ENCODE measurements at places on chromosomes 1 and 21.
A peak's percentile ranks its signal among the peaks of the same experiment; 100 is the strongest.

- DNase-seq = no peak
- H3K27me3 ChIP-seq = no peaks in the 10 kb centered on the region
- H3K4me3 ChIP-seq = no peak overlapping the region
- no peak overlapping the region for H3K27ac ChIP-seq
- no peaks in the 10 kb centered on the region for H3K36me3 ChIP-seq
These were observed 10.1 kb upstream of the PROK1 start for GRCh38 chr1:110440877-110441276.

GRCh38 chr1:118396829-118397495, 211.9 kb upstream of the SPAG17 start:
- H3K27ac ChIP-seq = no peak overlapping the region
- no peaks in the 10 kb centered on the region for H3K4me1 ChIP-seq
- DNase-seq = no peak
- no peaks in the 10 kb centered on the region for H3K27me3 ChIP-seq
- no peak overlapping the region for H3K4me3 ChIP-seq

GRCh38 chr1:182391028-182391361, 595 bp downstream of the GLUL start:
- H3K27ac ChIP-seq = peak overlapping the region; percentile 86
- peaks cover 27% of the 10 kb centered on the region for H3K4me1 ChIP-seq
- H3K36me3 ChIP-seq = peaks cover 33% of the 10 kb centered on the region
- DNase-seq = no peak

GRCh38 chr1:100528871-100529270, 9.1 kb upstream of the GPR88 start:
- no peak for DNase-seq
- H3K4me3 ChIP-seq = no peak overlapping the region
- no peaks in the 10 kb centered on the region for H3K27me3 ChIP-seq
- H3K4me1 ChIP-seq = no peaks in the 10 kb centered on the region
- H3K27ac ChIP-seq = no peak overlapping the region

GRCh38 chr1:242162140-242162539, 163.2 kb upstream of the MAP1LC3C start:
- no peak for DNase-seq
- H3K4me3 ChIP-seq = no peak overlapping the region
- H3K27me3 ChIP-seq = no peaks in the 10 kb centered on the region
- H3K4me1 ChIP-seq = peaks cover 12% of the 10 kb centered on the region
- H3K36me3 ChIP-seq = no peaks in the 10 kb centered on the region

GRCh38 chr1:10915594-10915993, 96.9 kb upstream of the TARDBP start:
- H3K27ac ChIP-seq = no peak overlapping the region
- no peak for DNase-seq
- no peaks in the 10 kb centered on the region for H3K27me3 ChIP-seq
- no peaks in the 10 kb centered on the region for H3K4me1 ChIP-seq

GRCh38 chr1:25675729-25676476, 59.3 kb downstream of the MAN1C1 start:
- no peak overlapping the region for H3K27ac ChIP-seq
- no peak overlapping the region for H3K4me3 ChIP-seq
- no peaks in the 10 kb centered on the region for H3K36me3 ChIP-seq
- H3K4me1 ChIP-seq = peaks cover 9% of the 10 kb centered on the region
- no peak for DNase-seq
- H3K27me3 ChIP-seq = no peaks in the 10 kb centered on the region

DNA sequence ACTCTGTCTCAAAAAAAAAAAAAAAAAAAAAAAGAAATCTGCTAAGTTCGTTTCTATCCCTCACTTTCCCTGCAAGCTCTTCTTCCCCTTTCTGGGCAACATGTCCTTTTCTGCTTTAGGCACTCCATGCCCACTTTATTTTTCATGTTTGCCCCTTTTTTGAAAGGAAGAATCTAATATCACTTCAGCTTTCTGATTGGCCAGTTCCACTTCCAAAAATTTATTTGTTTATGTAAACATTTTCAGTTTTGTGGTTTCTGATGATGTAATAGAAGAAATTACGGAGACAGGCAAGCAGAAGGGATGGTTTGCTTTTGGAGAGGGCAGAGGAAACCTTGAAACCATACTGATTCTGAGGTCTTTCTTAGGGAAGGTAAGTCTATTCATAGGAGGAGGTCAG, 15.1 kb downstream of the IFNAR1 start:
- H3K36me3 ChIP-seq = 0 out of 2 replicates have a peak, but pooled peaks cover 7% of the 10 kb centered on the region
- H3K27me3 ChIP-seq = no peaks in the 10 kb centered on the region
- no peak overlapping the region for H3K4me3 ChIP-seq

DNA sequence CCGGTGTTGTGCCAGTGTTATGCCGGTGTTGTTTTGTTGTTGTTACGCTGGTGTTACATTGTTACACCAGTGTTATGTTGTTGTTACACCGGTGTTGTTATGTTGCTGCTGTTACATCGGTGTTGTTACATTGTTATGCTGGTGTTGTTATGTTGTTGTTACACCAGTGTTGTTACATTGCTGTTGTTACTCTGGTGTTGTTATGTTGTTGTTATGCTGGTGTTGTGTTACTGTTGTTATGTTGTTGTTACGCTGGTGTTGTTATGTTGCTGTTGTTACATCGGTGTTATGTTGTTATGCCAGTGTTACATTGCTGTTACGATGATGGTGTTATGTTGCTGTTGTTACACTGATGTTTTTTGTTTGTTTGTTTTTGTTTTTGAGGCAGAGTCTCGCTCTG, 24.1 kb downstream of the H6PD start:
- DNase-seq = no peak
- peaks cover 4% of the 10 kb centered on the region for H3K4me1 ChIP-seq
- H3K27ac ChIP-seq = no peak overlapping the region
- no peaks in the 10 kb centered on the region for H3K36me3 ChIP-seq
- H3K4me3 ChIP-seq = no peak overlapping the region

- no peak for DNase-seq
- peak overlapping the region; percentile 96 for H3K27ac ChIP-seq
- H3K36me3 ChIP-seq = no peaks in the 10 kb centered on the region
- 0 out of 2 replicates have a peak overlapping the region, but pooled peaks have one; percentile 33 for H3K4me3 ChIP-seq
These were observed 89.8 kb downstream of the MAN1C1 start for GRCh38 chr1:25706146-25707089.

Measured in GM23338 (cell line).